Ascending aorta (tissue), 2 donors: ENCODE measurements at places on chromosomes 5 and 9.

GRCh38 chr9:27447031-27447683, 76.9 kb upstream of the IFNK start:
- DNase-seq = no peak

GRCh38 chr5:133846478-133847226, 121.8 kb downstream of the C5orf15 start:
- no peak for DNase-seq

GRCh38 chr5:43416803-43417394, 4.7 kb upstream of the CCL28 start:
- no peak for DNase-seq

DNA sequence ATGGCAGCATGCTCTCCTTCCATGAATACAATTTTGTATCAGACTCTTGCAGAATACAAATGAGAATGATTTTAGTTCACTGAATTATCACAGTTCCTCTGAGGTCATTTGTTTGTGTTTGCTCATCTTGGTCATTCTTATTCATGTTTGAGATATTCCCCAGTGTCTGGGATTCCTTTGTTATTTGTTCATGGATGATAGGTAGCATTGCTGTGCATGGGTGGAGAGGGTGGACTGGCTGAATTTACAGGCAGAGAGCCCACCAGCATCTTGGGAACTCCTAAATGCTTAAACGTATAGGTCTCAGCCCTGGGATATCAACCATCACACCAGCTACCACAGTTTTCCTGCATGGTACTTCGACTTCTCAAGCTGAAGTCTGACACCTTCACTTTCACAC, 459.8 kb downstream of the CCDC171 start:
- DNase-seq = no peak

GRCh38 chr5:133114166-133114932, 62.5 kb downstream of the HSPA4 start:
- no peak for DNase-seq

DNA sequence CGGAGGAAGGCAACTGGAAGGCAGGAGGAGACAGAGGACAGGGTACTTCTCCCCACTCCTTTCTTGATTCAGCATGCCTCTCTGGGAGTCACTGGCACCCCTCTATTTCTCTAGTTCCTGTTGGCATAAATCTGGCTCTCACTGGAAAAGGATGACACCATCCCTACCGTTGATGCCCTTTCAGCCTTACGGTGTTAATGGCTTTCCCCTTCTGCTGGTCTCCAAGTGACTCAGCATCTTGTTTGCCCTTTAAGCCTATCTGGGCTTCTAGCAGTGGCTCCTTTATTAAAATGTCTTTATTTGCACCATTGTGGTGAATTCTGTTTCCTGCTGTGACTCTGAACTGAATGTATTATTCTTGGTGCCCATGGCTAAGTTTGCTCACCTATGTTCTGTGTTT, 227.3 kb upstream of the GLRA1 start:
- no peak for DNase-seq

GRCh38 chr9:14021871-14022525, 291.9 kb downstream of the NFIB start:
- DNase-seq = no peak

DNA sequence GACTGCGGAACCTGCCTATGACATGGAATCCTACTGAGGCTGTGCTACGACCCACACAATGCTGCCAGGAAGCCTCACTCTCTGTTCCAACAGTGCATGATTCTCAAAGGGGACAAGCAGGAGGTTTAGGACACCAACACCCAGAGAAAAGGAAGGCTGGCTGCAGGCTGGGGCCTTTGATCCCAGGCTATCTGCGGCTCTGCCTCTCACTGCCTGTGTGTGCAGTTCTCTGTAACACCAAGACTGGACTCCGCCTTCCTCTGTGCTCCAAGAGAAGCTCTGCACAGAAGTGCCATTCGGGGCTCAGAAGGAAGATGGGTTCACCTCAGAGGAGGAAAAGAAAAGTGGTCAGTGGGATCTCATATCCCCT, 20.5 kb downstream of the ANKH start:
- no peak for DNase-seq

DNA sequence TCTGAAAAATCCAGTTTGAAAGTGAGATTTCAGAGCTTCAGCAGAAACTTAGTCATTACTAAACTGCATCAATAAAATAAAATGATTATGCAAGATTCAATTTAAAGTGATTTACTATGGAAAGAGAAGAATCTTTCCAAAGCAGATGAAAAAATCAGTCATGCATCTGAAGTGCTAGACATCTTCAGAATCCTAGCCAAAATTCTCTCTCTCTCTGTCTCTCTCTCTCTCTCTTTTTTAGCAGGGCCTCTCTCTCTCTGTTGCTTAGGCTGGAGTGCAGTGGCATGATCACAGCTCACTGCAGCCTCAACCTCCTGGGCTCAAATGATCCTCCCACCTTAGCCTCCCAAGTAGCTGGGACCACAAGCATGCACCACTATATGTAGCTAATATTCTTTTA, 18.2 kb upstream of the UBLCP1 start:
- DNase-seq = no peak

GRCh38 chr9:100679834-100680233, 102.0 kb downstream of the CAVIN4 start:
- no peak for DNase-seq

GRCh38 chr9:99762470-99762869, 59.2 kb upstream of the NR4A3 start:
- no peak for DNase-seq

DNA sequence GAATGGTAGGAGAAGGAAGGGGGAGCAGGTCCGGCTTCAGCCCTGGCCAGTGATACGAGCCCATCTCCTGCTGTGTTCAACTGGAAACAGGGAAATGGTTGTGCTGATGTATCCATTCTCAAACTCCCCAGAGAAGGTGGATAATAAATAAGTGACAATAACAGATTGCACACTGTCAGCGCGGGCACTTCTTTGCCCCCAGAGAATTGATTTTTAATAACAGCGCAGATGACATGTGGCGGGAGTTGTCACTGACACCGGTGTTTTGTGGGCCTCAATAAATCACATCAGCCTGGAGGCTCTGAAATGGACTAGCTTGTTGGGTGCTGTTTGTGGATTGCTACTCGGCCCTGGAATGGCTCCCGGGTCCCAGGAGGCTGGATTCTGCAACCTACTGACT, 141.4 kb upstream of the PANK3 start:
- DNase-seq = no peak

GRCh38 chr5:58300346-58300895, 159.5 kb downstream of the PLK2 start:
- no peak for DNase-seq

DNA sequence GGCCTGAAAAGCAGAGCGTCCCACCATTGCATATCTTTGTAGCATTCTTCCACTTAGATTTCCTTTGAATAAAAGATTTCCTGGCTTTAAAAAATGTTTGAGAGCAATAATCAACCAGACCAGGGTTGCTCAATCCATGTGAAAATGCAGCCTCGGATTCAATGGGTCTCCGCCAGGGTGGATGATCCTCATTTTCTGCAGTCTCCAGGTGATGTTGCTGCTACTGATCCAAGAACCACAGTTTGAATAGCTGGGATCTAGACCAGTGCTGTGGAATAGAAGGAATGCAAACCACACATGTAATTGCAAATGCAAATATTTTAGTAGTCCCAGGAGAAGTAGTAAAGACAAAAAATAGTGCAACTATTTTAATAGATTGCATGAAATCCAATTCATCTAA, 317.6 kb downstream of the IRX1 start:
- DNase-seq = no peak

DNA sequence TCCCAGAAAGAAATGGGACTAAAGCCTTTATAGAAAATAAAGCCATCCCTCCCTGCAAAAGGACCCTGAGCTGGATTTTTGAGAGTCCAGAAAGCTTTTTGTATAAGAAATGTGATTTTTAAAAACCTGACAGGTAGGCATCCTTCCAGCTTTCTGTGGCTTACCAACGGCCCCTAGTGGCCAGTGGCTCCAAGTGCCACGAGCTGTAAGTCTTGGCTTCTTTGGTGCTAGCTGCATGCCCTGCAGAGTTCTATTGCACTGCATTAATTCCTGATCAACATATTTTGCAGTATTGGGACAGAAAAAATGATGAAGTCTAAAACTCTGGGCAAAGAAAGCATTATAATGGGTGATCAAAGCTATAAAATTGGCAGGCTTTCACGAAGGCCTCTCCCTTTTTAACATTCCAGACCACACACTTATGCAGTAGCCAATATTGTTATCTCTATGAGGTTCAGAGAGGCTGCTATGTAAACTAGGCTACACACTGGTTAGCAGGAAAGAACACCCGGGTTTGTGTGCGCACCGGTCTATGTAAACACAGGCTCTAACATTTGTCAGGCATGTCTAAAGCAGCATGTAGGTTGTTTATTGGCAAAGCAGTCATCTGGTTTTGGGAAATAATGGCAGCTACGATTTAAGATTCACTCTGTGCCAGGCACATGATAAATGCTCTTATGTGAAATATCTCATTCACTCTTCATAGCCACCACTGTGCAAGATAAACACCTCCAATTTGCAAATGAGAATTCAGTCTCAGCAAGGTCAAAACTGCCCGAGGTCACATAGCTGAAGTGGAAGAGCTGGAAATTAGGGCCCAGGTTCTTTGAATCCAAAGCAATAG, 55.2 kb downstream of the NMUR2 start:
- DNase-seq = no peak

DNA sequence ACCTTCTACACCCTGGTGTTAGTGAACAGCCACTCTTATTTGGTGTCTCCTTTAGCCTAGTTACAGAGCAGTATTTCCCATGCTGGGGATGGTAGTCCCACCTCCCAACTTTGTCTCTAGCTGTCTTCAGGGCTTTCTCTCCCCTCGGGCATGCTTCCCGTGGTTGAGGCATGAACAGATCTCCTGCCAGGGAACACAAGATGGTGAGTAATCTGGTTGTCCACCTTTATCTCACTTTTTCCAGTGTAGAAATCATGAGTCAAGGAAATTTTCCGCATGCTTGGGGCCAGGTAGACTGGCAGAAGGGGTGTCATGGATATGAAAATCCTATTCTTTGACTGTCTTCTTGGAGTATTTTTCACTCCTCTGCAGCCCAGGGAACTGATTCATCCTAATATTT, 532.9 kb downstream of the ANXA1 start:
- DNase-seq = no peak

- DNase-seq = no peak
These were observed 1216.2 kb downstream of the MAT2B start for GRCh38 chr5:164721656-164722055.

DNA sequence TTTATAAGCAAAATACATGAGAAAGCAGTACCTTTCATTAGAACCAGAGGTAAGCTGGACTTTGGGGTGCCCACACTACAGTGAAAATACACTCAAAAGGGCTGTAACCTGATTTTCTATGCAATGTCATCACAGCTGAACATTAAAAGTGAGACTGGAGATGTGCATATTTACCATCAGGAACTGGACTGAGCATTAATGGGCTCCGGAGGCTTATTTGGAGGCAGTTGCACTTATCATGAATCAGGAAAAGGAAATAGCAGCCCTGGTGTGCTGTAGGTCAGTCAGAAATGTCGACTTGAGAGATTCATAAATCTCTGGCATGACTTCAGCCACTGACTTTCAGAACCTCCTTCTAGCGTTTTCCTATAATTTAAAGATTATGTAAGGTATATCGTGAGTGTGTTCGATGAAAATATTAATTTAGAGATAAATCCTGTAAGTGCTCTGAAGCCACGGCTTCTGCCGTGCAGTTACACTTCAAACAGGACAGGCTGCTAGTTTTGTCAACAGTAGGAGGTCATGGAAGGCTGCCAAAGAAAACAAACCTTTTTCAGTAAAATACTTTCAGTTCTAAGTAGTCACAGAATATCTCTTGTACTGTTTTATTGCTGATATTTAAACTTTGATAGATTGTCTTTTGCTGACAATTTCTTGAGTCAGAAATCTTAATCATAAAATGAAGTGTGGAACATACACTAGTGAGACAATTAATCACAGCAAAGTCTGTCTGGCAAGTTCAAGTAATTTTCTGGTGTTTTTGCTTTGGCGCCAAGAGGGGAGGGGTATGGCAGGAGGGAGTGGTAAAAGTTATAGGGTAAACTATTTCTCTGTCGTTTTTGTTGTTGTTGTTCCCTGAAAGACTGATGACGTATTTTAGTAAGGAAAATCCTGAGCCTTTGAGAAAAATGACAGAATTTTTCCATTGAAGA, 939.7 kb downstream of the NR2F1-AS1 start:
- DNase-seq = no peak

GRCh38 chr9:69027355-69028097, 8.0 kb upstream of the FXN start:
- DNase-seq = no peak

DNA sequence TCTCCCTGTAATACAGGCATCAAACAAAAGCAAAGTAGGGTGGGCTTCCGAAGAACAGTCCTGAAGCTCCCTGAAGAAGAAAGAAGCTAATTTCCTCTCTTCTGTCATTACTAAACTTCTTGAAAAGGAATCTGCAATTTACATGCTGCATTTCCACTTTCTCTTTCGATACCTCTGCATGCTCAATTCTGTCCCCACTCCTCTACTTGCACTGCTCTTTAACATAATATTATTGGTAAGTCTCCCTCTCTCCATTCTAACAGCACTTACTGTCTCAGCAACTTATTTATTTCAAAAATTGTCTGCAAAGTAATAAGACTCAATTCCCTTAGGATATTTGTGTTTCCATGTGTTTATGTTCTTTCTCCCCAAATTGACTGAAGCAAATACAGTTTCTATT, 3.9 kb upstream of the PLPP1 start:
- DNase-seq = no peak

DNA sequence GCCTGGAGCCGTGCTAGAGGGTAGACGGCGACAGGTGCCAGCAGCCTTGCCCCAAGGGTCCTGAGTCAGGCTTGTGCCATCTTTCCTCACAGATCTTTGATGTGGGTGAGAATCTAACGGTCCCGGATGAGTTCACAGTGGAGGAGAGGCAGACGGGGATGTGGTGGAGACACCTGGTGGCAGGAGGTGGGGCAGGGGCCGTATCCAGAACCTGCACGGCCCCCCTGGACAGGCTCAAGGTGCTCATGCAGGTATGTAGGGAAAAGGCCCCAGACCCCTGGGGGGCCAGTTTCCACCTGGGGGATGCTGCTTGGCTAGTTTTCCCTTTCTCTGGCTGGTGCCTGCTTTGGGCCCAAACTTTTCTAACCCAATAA, 24.0 kb downstream of the PTGES2 start:
- DNase-seq = no peak

- DNase-seq = no peak
These were observed 208.1 kb downstream of the SNX18 start for GRCh38 chr5:54725391-54726280.

- DNase-seq = no peak
These were observed 8.0 kb upstream of the UBAC1 start for GRCh38 chr9:135969064-135969683.

DNA sequence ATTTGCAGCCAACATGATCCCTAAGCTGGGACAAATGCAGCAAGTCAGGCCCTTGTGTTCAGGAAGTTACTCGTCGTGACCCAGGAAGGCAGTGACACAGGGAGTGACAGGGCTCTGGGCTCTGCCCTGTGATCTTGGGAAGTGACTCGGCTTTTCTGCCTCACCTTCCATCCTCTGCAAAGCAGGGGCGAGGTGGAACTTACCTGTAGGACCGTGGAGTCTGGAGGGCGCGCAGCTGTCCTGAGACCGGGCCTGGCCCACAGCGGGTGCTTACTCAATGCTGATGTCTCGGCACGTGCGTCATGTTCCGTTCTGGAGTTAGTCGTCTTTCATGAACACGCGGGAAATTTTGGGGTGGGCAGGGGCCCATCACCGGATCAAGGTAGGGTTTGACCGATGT, 22.8 kb upstream of the LPCAT1 start:
- no peak for DNase-seq
